Dermis microvascular lymphatic vessel endothelial cell (primary cell): ENCODE measurements at places on chromosomes 3 and 15.
A peak's percentile ranks its signal among the peaks of the same experiment; 100 is the strongest.

GRCh38 chr15:78080088-78080460 is 2.6 kb upstream of the TBC1D2B start:
- no peak for DNase-seq

- DNase-seq: no peak
Measured at GRCh38 chr15:67533873-67534272, 8.6 kb upstream of the MAP2K5 start.

DNA sequence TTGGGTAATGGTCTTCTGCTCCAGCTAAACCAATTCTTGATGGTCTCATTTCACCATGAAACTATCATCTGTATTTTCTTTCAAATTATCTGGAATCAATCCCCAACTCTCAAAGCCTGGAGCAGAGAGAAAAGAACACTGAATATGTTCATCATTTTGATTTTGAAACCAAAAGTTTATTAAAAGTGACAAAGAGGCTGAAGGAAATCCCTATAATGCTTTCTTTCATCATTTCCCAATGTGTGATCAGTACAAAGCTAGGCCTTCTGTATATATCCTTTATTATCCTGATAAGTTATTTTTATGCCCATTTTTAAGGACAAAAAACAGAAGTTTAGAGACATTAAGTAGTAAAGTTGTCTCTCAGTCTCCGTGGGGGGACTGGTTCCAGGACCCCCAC is 50.1 kb upstream of the MBNL1 start:
- DNase-seq: no peak

- no peak for DNase-seq
Measured at GRCh38 chr3:181886676-181887075, 175.0 kb downstream of the SOX2 start.

- no peak for DNase-seq
Measured at GRCh38 chr15:75675579-75676404, 28.1 kb downstream of the SNX33 start.

- no peak for DNase-seq
Measured at GRCh38 chr3:13013994-13014754, 59.1 kb downstream of the IQSEC1 start.

DNA sequence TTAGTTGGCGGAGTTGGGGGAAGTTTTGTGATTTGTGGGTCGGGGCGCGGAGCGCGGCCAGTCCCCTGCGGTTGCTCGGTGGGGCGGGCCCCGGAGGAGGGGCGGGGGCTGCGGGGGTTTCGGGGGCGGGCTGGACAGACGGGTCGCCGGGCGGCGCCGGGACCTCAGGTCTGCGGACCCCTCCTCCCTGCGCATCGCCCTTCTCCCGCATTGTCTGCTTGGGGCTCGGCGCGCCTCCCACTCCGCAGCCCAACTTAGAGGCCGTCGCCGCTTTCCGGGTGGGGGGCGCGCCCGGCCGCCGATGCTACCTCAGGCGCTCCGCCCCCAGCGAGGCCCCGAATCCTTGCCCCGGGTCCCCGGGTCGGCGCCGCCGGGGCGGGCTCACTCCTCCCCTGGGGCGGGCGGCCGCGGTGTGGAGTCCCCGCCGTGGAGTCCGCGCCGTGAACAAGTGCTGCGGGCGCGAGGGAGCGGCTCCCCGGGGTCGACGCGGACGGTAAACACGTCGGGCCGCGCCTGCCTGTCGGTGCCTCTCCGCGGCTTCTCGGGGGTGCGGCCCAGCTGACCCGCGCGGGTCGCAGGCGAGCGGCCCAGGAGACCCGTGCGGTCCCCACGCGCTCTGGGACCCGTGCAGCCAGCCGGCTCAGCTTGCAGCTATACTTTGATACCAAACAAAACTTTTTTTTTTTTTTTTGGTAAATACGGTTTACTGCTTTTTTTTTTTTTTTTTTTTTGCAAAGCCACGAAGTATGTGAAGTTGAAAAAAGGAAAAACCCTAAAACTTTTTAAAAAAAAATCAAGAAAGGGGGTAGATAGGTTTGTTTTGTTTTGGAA is 624 bp downstream of the AKAP13 start:
- DNase-seq: no peak

DNA sequence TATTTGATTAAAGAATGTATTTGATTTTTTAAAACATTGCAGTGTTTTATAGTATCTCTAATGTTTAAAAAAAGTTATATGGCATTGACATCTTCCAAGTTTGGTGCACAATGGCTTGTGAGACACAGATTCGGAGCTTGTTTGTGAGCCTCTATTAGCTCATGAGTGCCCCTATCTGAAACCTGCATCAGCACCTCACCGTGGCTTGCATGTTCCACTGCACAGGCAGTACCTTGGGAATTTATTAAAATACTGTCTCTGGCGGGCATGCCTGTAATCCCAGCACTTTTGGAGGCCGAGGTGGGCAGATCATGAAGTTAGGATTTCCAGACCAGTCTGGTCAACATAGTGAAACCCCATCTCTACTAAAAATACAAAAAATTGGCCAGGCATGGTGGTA is 6.8 kb upstream of the RTP2 start:
- DNase-seq: no peak

DNA sequence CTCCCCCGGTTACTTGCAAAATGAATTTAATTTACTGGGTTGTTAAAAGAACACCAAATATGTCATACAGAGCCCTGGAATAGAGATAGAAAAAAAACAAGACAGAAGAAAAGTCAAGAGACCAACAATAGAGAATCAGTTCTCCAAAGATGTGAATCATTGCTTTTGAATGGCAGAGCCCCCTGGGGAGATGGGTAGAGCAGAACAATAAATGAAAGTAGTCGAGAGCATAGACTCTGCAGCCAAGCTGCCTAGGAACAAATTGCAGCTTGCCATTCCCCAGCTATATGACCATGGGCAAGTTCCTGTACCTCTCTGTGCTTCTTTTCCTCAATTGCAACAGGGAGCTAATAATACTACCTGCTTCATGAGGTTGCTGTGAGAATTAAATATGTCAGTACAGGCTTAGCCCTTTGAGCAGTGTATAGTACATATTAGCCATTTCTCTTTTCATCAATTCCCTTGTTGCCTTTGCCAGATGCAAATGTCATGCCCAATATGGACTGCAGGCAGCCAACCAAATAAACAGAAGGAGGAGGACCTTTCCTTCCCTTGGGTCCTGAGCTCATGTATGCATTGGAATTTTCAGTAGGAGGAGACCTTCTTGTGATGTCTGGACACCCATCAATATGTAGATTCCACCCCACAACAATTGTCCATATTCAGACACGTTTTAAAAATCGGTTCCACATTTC is 25.0 kb upstream of the BFSP2 start:
- no peak for DNase-seq

- no peak for DNase-seq
Measured at GRCh38 chr3:40304352-40304751, 5.2 kb upstream of the EIF1B start.

DNA sequence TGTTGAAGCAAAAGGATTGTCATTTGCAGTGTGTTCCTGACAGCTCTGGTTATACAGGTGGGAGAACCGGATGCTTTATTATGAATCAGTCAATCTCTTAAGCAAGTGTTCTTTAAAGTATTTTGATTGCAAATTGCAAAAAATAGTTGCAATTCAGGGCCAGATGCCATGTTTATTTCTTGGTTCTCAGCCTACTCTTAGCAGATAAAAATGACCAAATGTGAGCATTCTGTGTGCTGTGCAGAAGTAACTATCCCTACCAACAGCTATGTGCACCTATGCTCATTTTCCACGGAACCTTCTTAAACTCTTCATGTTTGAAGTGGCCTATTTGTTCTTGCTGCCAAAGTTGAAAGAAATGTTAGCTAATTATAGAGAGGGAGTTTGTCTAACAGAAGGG is 262.3 kb upstream of the RASGRP1 start:
- DNase-seq: no peak

- DNase-seq: peak; percentile 31
Measured at GRCh38 chr15:65132878-65133547, 595 bp downstream of the PDCD7 start.

- DNase-seq: no peak
Measured at GRCh38 chr3:11144996-11145395, 9.3 kb upstream of the HRH1 start.

DNA sequence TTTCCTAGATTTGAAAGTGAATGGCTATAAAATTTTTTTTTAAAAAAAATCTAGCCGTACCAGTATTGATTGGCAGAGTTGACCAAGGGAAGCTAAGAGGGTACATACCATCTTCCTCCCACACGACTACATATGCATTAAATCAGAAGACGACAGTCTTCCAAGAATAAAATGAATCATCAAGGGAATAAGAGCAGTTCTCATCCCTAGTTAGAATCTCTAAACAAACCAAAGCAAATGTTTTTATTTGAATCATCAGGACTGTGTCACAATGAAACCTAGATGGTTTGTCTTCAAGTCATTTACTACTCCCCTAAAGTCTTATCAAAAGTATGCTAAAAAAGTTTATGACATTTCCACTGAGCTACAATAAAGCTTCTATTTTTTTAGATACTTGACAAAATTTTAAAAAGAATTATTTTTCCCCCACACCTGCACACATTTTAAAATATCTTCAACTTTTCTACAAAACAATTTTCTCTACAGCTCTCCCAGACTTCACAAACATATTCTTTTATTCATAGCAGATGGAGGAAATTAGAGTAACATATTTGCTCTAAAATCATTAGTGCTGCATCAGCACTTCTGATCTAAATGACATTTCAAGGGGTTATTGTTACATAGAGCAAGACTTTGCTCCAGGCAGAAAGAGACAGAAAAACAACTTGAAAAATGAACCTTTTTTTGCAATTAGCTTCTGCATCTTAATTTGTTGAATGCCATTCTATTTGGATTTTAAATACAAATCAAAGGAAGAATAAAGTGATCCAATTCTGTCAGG is 547.1 kb downstream of the FHIT start:
- no peak for DNase-seq

DNA sequence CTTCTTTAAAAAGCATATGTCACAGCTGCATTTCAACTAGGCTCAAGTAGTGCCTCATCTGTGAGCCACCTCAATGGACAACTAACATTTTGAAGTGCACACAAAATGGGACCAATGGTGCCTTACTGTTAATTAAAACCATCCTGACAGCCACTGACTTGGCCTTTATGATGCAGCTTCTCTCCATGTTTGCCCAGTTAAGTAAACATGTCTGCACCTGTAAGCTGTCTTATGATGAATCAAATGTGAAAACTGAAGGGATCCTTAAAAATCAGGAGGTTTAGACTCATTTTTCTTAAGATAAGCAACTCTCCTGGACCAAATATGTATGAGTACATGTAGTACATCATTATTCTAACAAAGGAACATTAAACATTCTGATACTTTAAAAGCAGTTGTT is 861.6 kb downstream of the ROBO1 start:
- no peak for DNase-seq

GRCh38 chr15:61011576-61012336 is 217.3 kb downstream of the RORA start:
- no peak for DNase-seq

- DNase-seq: peak; percentile 32
Measured at GRCh38 chr3:181176601-181177000, 187.1 kb upstream of the DNAJC19 start.

GRCh38 chr3:129633751-129634481 is 27.4 kb upstream of the PLXND1 start:
- DNase-seq: no peak

DNA sequence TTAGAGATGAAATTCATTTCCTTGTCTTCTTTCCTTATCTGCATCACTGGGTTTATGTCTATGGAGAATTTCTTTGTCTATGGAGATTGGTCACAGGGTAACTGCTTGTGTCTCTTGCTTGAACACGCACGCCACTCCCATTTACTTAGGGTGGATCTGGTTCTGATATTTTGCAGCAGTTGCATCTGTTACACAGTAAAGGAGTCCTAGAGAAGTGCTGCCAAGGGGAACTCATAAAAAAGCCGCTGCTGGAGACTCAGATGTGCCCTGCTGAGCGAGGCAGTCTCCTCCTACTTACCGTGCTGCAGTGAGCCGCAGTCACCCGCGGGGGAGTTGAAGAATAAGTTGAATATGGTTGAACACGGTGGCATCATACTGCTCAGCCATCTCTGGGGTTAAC is 105.2 kb upstream of the KLHL25 start:
- DNase-seq: no peak

DNA sequence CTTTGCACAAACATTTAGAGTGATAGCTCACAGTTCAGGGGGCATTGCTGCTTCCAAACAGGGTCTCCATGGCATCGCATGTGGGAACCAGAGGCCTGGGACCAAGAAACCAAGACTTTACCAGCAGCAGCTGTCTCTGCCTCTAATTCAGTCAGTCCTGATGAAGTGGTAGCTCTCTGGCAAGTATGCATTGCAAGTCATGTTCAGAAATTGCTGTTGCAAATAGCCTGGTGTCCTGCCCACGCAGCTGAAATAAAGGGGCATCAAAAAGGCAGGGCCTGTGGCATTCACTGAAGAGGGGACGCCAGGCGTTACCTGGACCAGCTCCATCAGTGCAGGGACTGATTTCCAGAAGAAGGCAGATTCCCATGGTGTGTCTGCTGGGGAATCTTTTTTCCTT is 121.3 kb downstream of the CD47 start:
- no peak for DNase-seq

GRCh38 chr3:31882431-31882830 is 98.6 kb downstream of the OSBPL10 start:
- no peak for DNase-seq

DNA sequence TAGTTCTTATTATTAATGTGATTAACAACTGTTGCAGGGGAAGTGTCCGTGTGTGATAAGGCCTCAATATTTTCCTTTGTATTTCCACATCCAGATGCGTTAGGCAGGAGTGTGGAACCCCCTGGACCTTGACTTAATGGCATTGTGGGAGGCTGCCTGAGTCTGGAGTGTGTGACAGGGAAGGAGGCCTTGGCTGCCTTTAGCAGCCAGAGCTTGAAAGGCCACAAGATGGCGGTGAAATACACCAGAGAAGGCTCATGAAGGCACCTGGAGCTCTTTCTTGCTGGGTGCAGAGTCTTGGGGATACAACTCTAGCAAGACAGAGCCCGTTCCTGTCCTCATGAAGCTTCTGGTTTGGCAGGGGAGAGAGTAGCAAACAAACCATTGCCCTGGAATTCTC is 36.9 kb downstream of the POLR2M start:
- peak; percentile 29 for DNase-seq

- peak; percentile 8 for DNase-seq
Measured at GRCh38 chr15:30650012-30650929, 24.3 kb downstream of the ARHGAP11B start.

DNA sequence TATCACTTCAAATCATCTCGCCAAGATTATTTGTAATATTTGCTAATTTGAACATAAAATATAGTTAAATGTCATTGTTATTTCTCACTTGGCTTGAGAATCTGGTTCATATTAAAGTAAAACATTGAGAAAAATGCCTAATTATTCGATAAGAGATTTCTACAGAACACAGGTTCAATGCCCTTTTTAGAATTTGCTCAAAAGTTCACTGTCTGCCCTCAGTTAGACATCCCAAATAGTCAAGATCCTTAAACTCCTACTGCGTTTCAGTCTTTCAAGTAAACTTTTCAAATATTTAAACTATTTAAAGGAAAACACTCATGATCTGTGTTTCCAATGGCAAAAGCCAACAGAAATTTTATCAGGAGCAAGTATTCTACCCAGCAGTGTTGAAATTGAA is 204.1 kb upstream of the AGTR1 start:
- DNase-seq: no peak

GRCh38 chr3:185699927-185700326 is 113.8 kb downstream of the SENP2 start:
- no peak for DNase-seq
